ENCODE measurements at places on chromosomes 1 and 21.

- DNase-seq, result no peak
Measured at GRCh38 chr1:113146242-113147072, 73.5 kb downstream of the LRIG2 start.

DNA sequence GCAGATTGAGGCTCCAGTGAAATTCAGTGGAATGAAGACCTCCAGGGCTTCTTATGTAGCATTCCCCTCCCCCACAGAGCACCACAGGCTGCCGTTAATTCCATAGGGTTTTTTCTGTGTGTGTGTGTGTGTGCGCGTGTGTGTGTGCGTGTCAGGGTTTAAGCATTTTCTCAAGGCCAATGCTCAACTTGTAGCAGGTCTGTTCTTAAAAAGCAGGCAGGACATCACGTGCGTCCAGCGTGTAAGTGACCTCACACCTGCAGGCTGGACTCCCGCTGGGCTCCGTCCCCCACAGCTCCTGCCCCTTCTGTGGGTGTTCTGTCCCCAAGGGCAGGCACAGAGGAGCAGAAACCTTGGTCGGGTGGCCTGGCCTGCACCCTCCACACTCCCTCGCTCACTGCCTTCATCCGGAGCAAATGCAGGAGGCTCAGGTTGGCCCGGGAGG lies 5.3 kb downstream of the PRDM16 start:
- DNase-seq, result no peak

- DNase-seq, result no peak
Measured at GRCh38 chr1:2137257-2138121, 57.1 kb downstream of the FAAP20 start.

DNA sequence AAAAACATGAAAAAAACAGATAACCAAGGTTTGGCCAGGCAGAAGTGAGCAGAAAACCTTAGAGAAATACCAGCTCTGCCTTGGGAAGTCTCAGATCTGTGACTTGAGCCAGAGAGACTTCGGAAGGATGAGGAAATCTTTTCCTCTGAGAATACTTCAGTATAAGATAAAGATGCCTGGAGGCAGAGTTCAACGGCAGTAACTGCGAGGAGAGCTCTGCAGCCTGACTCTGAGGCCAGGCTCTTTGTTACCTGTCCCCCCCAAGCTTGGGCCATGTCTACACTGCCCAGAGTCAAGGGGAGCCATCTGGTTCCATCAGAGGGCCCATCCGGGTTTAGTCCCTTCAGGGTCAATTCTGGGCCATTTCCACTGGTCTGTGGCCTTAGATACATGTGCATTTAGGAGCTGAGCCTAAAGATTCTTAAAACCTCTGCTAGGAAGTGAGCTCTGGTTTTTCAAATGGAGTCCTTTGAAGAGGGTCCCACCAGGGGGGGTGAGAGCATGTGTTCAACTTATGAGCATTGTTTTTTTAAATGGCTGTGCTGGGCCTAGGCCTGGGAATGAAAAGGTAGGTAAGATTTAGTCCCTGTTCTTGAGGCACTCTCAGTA lies 8.7 kb downstream of the KIRREL1 start:
- no peak for DNase-seq

DNA sequence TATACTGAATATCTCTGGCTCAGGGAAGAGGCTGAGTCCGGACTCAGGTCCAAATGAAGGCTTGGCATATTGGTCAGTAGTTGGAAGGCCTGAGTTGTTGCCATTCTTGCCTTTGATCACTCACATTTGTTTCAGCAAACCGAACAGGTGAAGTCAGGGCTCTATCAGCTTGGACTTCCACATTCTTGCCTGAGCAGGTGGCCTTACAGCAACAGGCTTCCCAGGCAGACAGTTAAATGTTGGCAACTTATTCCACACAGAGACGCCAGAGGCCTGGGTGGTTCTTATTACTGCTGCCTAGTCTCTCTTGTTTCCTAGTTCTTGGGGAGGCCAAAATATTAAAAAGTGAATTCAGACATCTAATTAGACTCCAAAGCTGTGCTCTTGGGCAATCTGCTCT lies 36.6 kb downstream of the XCL2 start:
- no peak for DNase-seq

- DNase-seq, result no peak
Measured at GRCh38 chr1:36831186-36831810, 203.0 kb downstream of the GRIK3 start.

- DNase-seq, result no peak
Measured at GRCh38 chr1:154276797-154277196, 4.4 kb downstream of the HAX1 start.

- no peak for DNase-seq
Measured at GRCh38 chr21:37383086-37383485, 16.5 kb downstream of the DYRK1A start.

DNA sequence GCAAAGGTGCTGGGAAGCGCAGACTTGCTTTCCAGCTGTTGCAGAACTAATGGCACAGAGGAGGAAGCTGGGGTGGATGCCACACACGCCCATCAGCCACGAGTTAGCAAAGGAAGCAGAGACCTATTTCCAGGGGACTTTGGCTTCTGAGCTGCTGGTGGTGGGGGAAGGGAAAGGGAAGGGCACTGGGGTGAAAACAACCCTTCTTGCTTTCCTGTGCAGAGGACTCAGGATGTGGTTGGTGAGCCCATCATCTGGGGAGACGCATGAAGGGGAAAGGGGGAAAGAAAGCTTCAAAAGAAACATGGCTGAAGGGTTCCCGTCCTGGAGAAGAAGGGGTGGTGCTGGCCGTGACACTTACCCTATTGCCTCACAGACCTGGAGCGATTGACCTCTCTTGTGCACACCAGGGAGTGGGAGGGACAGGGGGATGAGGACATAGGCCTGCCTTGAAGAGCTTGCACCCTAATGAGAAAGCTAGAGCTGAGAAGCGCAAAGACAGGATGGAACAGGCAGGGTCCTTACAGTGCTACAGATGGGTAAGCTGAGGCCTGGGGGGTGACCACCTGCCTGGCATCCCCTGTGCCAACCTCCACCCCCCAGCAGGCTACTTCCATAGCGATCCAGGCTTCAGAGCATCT lies 140.8 kb upstream of the RAB4A start:
- no peak for DNase-seq

DNA sequence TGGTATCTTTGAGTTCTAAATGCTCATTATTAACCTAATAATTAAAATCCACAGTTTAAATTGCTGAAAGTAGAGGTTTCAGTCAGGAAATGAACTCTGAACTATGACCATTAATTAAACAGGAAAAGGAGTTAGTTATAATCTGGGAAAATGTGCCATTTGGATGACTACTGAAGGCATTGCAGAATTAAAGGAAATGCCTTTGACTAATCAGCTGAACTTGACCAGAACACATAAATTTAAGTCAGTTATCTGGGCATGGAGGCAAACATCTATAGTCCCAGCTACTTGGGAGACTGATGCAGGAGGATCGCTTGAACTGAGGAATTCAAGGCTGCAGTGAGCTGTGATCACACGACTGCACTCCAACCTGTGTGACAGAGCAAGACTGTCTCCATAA lies 31.9 kb downstream of the SLC44A5 start:
- no peak for DNase-seq

DNA sequence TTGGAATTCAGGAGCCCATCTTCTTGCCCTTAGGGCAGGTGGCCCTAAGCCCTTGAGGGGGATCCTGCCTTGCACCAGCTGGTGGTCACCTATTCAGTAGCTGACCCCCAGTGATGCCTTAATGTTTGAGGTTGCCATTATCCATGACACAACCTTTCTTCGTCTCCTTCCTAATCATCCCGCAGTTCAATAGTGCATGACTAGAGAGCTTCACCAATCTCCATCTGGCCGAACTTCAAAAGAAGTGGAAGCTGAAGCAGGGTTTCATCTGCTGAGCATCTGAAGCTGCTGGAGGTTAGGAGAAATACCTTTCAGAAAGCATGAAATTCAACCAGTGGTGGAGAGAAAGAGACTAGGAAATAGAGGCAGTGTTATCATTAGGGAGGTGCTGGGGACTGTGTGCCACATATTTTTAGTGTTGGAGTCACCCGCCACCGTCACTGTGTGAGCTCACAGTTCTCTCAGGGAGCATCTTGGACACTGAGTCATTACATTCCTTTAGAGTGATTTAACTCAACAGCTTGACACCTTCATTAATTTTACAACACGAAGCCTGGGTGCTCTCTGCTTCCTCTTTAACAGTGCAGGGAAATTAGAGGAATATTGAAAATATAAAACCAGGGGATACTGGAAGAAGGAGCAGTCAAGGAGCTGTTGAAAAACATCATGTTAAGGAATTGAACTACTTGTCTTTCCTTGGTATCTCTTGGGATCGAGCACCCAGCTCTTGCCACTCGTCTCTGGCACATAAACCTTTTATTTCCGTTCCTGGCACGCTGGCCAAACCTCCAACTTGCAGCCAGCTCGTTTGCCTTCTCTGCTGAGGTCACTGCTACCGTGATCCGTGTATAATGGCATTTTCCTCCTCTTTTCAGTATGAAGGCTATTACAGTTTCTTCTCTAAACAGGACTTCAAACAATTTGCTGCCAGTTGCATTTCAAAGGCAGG lies 53.6 kb downstream of the PEX14 start:
- DNase-seq, result no peak

- no peak for DNase-seq
Measured at GRCh38 chr1:234768171-234768568, 158.2 kb upstream of the IRF2BP2 start.

DNA sequence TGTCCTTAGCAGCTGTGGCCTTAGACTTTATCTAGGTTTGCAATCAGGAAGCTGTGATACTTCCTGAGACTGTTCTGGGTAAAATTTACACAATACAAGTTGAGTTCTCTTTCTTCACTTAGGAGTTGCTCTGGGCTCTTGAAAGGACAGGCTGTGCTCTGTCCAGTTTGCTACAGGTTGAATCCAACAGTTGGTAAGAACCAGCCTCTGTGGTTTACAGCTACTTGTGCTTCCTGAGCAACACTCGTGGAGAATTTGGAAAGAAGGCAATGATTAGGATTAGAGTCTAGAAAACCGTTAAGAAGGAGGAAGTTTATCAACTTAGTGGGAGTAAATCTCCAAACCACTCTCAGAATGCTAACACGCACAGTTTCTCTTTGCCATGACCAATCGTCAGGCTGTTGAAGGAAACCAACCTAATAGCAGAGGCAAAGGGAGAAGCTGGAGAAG lies 26.8 kb downstream of the GFI1 start:
- DNase-seq, result no peak

- no peak for DNase-seq
Measured at GRCh38 chr1:71587961-71588360, 507.1 kb upstream of the ZRANB2 start.

GRCh38 chr1:45621895-45622523 lies 1.8 kb downstream of the CCDC17 start:
- no peak for DNase-seq

GRCh38 chr1:211127166-211127565 lies 6.8 kb downstream of the KCNH1 start:
- no peak for DNase-seq

- DNase-seq, result no peak
Measured at GRCh38 chr1:230335861-230336522, 90.1 kb downstream of the PGBD5 start.

- no peak for DNase-seq
Measured at GRCh38 chr1:204074274-204075138, 1.6 kb downstream of the SOX13 start.

DNA sequence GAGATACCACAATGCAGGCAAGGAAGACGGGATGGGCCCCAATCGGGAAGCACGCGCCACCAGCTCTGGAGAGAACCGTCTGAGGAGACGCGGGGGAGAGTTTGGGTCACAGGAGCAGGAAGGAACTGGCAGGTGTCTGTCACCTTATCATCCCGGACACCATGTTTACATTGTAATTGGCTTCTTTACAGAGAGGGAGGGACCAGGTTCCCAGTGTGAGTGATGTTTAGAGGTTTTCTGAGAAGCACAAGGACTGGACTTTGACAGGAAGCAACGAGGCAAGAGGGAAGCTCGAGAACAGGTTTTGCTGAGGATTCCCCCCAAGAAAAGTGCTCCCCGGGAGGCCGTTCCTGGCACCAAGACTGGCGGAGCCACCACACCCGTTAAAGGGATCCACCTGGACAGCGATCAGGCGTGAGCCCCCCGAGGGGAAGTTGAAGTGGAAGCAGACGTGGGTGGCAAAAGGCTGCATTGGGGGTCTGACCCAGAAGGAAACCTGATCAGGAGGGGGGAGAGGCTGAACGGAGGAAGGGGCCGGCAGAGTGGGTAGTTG lies 957 bp downstream of the EPS15 start:
- DNase-seq, result no peak

DNA sequence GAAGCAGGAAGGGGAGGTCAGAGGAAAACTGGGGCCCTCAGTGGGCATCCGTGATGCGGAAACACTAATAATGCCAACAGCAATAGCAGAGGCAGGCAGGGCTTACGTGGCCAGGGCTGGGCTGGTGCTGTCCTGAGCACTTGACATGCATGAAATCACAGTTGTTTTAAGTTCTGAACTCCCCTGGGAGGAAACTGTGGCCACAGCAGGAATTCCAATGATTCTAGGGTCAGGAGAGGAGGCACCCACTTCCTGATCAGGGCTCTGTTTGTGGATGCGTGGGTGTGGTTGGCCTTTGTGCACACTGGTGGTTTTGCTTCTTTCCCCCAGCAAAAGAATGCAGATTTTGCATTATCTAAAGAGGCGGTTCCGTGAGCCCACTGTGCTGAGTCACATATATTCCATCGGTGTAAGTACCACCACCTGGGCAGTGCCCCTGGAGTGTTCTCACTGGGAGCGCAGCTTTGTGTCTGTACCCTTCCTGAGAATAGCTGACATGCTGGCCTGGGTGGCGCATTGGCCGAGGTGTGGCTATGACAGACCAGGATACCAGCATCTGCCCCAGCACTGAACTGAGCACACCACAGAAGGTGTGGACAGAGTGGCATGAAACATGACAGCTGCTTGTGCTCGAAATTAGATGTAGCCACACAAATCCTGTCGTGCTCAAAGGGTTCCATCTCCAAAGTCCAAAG lies 71.0 kb downstream of the PDE9A start:
- no peak for DNase-seq

All from stimulated activated CD4-positive, alpha-beta T cell treated with anti-CD3 and anti-CD28 coated beads, TNF-alpha, amount 100 ng/mL, for 1 hour (primary cell).